ENCODE measurements at places on chromosomes 7 and 10.
A peak's percentile ranks its signal among the peaks of the same experiment; 100 is the strongest.

DNA sequence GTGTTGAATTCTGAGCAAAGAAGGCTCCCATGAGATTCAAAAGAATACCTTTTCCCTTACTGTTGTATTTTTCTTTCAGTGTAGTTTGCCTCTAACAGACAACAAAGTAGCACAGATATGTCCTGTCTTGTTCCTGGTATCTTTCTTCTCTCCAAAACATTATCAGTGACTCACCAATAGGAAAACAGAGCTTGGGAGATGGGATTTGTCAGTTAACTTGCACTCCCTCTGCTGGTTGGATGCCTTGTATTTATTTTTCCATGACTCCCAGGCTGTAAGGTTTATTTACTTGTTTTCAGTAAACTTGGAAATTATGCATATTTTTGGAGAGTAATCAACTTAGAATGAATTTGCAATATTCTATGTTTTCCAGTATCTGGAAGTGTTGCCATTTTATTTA, 129.7 kb downstream of the SAMD9 start:
- peak; percentile 71 for DNase-seq

GRCh38 chr7:88268858-88269257, 37.8 kb downstream of the STEAP4 start:
- DNase-seq, result no peak

- DNase-seq, result no peak
These were observed 53.7 kb upstream of the MAGI2 start for GRCh38 chr7:79507131-79507530.

DNA sequence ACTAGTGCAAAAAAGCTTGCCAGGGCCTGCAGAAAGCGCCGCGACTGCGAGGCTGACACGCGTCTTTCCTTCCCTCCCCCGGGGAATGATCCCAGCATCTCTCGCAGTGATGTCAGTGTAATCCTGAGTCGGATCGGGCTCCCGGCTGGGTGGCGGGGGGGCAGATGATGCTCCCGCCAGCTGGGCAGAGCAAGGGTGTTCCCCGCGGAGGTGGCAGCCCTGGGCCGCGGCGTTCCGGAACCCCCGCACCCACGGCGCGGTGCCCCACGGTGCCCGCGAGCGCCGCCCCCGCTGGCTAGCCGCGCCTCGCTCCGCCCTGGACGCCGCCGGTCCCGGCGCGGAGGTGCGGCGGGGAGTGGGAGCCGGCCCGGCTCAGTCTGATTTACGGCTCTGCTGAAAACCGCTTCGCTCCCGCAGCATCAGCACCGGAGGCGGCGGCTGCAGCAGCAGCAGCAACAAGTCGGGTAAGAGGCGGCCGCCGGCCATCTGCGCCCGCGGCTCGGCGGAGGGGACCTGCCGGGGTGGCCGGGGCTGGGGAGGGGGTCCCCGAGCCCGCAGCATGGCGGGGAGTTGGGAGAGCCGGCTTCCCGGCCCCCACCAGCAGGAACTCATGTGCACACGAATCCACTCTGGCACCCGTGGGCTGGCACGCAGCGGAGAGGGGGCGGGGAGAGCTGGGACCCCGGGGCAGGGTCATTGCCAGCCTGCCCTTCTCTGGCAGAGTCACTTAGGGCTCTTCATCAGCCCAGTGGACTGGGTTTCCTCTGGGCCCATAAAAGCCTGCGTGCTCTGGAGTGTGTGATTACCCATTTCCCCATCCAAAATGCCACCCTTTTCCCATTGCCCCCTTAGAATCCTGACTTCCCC, at the start of gene ZNF365:
TSS of gene ZNF365 (plus strand) at position 375 of the 867 bp plus-strand sequence. CDS start 1,825 bp downstream, outside the sequence.
- DNase-seq, result peak; percentile 73

DNA sequence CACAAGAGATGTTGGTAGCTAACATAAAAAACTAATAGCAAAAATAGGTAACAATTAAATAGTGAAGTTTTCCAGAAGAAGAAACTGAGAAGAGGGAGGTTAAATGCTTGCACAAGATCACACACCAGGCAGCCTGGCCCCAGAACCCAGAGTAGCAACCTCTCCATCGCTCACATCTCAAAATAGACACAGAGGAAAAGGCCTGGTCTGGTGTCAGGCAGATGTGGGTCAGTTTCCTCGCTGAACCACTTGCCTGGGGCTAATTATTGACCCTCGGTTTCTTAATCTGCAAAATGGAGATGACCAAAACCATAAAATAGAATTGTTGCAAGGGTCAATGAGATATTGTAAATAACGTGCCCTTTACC, 44.5 kb upstream of the STK17A start:
- no peak for DNase-seq

GRCh38 chr10:63795094-63795860, 274.1 kb downstream of the REEP3 start:
- no peak for DNase-seq

DNA sequence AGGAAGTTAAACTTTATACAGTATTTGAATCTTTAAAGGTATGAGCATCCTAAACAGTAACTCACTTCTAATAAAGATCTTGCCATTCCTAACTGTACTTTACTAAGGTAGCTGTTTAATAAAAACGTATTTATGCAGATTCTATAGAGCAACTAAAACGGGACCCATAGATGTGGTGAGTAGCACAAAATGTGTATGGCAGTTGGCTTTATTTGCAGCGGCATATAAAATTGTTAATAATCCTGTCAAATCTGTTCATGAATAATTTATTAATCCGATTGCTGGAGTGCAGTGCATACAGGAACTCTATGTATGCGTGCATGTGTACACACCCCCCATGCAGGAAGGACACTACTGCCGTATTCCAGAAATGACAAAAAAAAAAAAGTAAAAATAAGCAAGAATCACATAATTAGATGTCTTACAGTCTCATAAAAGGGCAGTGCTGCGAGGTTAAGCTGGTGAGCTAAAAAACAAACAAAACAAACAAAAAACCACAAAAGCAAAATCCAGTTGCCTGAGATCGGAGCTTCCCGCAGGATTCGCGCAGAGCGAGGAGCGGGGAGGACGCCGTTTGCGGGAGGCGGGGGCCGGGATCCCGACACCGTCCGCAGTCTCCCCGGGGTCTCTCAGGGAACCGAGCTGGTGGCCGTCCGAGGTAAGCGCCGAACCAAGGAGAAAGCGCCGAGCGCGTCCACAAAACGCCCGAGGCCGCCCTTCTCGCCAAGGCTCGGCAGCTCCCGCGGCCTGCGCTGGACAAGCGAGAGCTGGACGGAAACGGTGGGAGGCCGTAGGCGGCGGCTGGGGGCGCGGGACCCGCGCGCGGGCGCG, 518 bp upstream of the COMMD3 start:
- peak; percentile 20 for DNase-seq

GRCh38 chr7:98970016-98970615, 91.8 kb downstream of the TRRAP start:
- DNase-seq, result no peak

- no peak for DNase-seq
These were observed 417.0 kb upstream of the FOXK1 start for GRCh38 chr7:4265066-4265465.

DNA sequence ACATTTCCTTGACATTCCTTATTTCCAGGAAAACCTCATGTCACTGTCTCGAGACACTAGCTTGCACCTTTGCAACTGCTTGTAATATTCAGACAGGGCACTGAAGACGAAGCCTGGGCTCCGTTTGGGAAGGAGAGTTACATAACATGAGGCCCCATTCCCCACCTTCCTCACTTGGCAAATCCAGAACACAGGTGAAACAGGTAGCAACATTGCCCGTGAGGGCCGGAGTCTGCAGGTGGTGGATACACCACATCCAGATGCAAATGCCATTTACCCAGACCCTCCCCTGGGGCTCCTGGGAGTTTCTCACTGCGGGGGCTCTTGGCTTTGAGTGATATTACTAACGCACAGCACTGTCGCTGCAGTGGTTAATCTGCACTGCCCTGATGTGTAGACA, 491.0 kb downstream of the PTPRN2 start:
- DNase-seq, result no peak

DNA sequence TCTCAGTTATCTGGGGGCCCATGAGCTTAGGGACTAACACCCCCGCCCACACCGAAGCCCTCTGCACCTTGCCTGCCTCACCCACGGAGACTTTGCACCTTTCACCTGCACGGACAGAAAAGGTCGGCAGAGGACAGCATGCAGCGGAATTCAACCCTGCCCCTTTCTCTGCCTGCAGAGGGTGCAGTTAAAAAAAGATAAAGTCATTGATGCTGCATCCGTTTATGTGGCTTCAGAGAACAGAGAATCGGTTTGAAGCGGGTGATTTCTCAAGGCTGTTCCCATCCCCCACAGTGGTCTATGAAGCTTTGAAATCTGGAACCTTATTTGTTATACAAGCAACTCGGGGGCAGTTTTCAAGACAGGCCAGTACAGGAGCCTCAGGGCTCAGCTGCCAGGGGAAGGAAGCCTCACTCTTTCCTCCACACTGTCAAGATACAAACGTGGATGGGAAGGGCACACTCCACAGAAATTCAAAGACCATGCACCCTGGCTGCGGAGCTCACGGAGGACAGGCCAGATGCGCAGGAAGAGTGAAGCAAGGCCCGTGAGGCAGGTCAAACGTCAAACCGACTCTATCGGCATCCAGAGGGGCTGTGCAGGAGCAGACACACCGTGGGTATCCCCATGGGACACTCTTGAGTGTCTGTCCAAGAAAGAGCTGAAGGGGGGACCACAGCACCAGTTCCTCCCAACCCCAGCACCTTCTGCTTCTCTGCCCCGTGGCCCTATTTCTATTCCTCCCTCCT, 66.3 kb downstream of the INSIG1 start:
- no peak for DNase-seq

DNA sequence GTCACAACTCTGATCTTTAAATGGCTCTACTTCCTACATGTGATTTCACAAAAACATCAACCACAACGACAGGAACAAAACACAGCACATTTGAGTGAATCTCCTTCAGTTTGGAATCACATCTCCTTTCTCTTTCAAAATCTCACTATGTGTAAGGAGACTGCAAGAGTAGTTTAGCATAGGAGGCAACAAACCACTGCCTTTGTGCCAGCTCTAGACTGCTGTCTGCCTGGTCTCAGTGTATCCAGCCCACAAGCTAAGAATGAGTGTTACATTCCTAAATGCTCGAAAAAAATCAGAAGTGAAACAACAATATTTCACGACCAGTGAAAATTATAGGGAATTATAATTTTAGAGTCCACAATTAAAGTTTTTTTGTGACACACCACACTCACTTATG, 217.0 kb upstream of the STEAP4 start:
- DNase-seq, result no peak

GRCh38 chr10:71269301-71270288, 49.5 kb upstream of the SLC29A3 start:
- no peak for DNase-seq

DNA sequence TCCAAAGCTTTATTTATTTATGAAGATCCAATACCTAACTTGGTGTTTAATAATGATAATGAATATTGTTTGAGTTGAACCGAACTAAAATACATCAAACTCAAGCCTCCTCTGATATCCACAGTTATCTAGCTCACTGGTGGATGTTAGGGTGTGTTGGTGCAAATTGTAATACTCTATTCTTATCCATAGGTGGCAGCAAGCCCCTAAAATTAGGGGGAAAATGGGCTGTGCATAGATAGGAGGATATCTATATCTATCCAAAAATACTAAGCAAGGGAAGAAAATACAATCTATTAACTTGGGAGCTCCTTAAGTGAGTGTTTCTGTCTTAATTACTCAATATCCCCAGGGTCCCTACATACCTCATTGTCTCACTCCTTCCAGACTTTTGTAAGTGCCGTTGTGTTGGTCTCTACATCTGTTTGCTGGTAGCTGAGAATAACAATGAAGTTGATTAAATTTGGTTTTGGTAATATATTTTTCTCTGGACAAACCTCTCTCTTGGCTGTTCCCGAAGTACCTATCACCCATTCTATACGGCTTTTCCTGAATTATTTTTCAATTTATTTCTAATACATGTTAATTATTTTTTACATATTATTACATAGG, 55.0 kb upstream of the VWDE start:
- DNase-seq, result peak; percentile 73

DNA sequence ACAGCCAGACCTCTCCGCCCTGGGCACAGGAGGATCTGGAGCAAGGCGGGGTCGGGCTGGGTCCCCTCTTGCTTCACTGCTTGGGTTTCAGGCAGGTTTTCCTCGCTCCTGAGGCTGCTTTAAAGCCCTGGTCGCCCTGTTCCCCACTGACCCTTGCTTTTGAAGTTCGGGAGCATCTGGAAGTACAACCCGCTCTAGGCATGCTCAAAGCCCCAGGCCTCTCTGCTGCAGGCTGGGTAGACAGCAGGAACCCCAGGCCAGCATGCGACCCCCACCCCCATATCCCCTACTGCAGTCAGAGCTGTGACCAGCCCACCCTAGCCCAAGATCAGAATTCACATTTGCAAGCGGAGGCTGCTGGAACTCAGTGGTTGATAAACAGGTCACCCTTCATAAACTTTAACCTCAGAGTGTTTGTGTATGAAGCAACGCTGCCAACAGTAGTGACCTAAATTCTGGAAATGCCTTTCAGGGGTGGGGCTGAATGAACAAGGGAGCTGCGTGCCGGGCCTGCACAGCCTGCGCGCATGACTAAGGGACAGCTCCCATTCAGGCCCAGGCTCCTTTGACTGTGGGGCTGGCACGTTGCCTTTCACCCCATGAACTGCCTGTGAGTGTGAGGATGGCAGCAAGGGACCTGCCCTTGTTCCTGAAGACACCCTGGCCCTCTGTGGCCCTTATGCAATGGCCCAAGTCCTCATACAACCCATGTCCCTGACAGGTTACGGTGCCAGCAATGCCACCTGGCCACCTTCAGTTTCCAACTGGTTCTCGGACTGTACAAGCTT, 52.5 kb downstream of the PROSER2 start:
- DNase-seq, result peak; percentile 97

- DNase-seq, result no peak
These were observed 85.5 kb downstream of the FAS start for GRCh38 chr10:89076120-89076519.

- no peak for DNase-seq
These were observed 1.9 kb downstream of the ERV3-1 start for GRCh38 chr7:65004575-65004974.

- no peak for DNase-seq
These were observed 110.1 kb downstream of the JAZF1 start for GRCh38 chr7:28070297-28071055.

DNA sequence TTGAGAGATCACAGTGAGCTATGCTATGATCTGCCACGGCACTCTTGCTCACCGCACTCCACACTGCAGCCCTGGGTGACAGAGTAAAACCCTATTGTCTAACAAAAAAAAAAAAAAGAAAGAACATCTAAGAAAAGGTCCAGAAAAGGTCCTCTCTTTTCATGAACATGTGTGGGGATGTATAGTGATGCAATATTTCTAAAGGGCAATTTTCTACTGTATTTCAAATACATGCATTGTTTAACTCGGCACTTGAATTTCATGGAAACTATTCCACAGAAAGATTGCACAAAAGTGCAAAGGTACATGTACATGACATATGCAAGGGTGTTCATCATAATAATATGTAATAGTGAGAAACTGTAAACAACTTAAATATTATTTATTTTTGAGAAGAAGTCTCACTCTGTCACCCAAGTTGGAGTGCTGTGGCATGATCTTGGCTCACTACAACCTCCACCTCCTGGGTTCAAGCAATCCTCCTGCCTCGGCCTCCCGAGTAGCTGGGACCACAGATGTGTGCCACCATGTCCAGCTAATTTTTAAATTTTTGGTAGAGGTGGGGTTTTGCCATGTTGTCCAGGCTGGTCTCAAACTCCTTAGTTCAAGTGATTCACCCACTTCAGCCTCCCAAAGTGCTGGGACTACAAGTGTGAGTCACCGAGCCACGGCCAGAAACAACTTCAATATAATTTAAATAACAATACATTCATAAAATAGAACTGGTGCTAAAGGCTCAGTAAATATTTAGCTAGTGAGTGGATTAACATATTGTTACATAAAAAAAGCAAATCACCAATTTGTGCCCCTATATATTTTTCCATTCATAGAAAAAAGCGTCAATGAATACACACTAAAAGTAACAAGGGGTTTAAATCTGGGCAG, 1.3 kb upstream of the PPRC1 start:
- DNase-seq, result peak; percentile 84

- DNase-seq, result no peak
These were observed 167.8 kb downstream of the CCDC71L start for GRCh38 chr7:106493041-106493731.
